ENCODE measurements at places on chromosomes 5 and 9.

GRCh38 chr9:3931996-3932906 lies 367.6 kb downstream of the GLIS3 start:
- DNase-seq, result no peak

GRCh38 chr9:26263478-26263877 lies 585.2 kb upstream of the TUSC1 start:
- no peak for DNase-seq

- DNase-seq, result no peak
Measured at GRCh38 chr9:104844710-104845109, 80.8 kb downstream of the NIPSNAP3B start.

GRCh38 chr5:103849934-103850333 lies 287.3 kb upstream of the NUDT12 start:
- DNase-seq, result no peak

DNA sequence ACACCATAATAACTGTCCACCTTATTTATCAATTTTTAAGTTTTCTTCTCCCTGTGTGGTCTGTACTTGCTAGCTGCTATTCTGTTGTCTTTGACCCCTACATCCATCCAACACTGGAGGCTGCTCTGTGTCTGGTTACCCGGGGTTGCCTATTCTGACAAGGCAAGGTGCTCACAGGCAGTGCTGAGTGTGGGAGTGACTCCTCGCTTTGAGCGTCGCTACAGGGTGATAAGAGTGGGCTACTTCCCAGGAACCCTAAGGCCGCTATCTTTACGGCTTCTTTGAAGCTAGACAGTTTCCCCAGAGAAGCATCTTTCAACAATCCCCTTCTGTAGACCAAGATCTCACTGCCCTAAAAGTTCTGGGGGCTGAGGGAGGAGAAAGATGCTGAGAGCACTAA lies 35.3 kb downstream of the NSUN2 start:
- no peak for DNase-seq

DNA sequence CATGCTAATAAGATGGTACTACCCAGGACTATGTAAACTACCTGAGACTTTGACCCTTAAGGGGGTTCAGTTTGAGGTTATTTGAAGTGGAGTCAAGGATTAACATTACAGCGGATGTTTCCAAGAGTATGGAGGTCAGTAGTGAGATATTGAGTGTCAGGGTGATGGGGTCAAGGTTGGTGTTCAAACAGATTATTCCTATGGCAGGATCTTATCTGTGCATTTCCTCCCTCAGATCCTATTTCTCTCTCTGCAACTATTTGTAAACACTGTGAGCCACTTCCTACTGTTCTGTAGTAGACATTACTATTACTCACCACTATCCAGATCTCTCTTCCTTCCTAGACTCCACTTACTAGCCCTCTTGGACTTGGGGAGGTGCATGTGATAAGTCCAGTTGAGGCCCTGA lies 54.0 kb upstream of the STOM start:
- DNase-seq, result no peak

GRCh38 chr5:175282611-175283225 lies 161.3 kb downstream of the DRD1 start:
- no peak for DNase-seq

GRCh38 chr5:24094081-24094679 lies 550.6 kb downstream of the CDH10 start:
- no peak for DNase-seq

- DNase-seq, result no peak
Measured at GRCh38 chr9:101094686-101095085, 66.2 kb downstream of the PLPPR1 start.

GRCh38 chr9:29740518-29740917 lies 2167.2 kb upstream of the C9orf72 start:
- no peak for DNase-seq

- DNase-seq, result no peak
Measured at GRCh38 chr9:95587021-95587964, 70.5 kb upstream of the PTCH1 start.

- no peak for DNase-seq
Measured at GRCh38 chr5:15790446-15791018, 290.6 kb downstream of the FBXL7 start.

DNA sequence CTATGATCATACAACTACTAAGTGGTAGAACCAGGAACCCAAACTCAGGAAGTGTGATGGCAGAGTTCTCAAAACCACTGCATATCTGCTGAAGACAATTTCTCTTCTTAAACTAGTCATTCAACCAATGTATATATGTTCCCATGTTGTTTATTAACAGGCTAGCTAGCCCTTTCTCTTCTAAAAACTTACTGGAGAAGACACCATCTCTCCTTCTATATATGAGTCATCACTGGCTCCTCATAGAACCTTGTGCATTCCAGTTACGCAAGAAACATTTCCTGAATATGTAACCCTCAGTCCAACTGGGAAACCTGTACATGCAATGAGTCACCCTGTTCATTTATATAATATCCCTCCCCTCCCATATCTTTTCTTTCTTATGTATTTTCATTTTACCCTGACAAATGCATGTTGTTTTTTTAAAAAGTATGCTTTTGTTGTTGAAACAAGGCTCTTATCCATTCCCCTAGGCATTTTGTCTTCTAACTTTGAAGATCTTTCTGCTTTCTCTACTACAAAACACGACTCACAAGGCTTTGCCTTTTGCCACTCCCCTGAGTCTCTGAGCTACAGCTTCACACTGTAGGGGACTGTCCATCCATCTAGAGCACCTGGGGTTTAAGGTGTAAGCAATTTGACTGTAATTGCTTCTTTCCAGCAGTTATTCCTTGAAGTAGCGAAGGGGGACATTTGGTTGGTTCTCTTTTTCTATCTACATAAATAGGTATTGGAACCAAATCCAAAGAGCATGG lies 119.5 kb downstream of the ANXA1 start:
- DNase-seq, result no peak

GRCh38 chr9:97704345-97704677 lies 7.2 kb upstream of the XPA start:
- DNase-seq, result no peak

GRCh38 chr9:85943757-85944430 lies 2.9 kb downstream of the NAA35 start:
- no peak for DNase-seq

DNA sequence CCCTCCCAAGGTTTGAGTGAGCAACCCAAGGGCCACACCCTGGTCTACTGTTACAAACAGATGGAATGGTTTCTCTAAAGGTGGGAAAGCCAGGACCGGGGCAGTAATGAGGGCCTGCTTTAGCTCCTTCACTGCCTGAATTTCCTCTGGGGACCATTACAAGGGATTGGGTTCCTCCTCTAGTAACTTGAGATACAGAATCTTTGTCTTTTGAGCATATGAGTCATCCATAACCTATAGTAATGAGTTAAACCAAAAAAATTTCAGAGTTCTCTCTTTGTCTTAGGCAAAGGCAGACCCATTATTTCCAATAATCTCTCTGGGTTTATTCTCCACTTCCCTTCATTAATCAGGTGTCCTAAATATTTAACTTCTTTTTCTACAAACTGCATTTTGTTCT lies 618.8 kb downstream of the HINT1 start:
- DNase-seq, result no peak

- DNase-seq, result no peak
Measured at GRCh38 chr9:128694344-128694743, 5.3 kb downstream of the SET start.

DNA sequence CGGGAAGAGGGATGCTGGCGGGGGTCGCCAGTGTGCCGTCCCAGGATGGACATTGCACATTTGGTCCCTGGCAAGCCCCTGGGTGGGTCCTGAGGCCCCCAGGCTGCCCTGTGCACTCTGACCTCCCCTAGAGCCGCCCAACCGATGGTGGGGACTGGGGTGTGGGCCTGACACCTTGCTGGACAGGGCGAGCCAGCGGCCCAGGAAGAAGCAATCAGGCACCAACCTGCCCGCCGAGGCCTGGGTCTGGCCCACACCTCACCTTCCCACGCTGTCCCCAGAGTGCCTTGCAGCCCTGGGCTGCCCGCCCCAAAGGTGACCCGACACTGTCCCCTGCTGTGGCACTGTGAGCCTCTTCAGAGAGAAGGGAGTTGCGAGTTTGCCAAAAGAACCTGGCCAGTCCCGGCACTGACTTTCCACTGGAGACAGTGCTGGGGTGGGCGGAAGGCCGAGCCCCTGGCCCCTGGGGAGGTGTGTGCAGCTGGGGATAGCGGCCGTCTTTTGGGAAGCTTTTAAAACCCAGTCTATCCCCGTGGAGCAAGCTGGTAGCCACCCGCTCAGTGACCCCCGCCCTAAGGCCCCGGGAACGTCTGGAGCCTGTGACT lies 12.0 kb upstream of the NRARP start:
- DNase-seq, result no peak
